H1 (cell line): ENCODE measurements at places on chromosomes 7 and 10. TPM values are rescaled to one million over a fixed set of nuclear protein-coding genes. Genes with fewer than 3 reads are reported as not detected.

Gene HABP2
- not detected in 2 replicates for polyA plus RNA-seq

Gene DYNC1I1
- polyA plus RNA-seq = 0.45 and 0.67 TPM in 2 replicates

Gene ZNF853
- polyA plus RNA-seq = 4.3 and 4.4 TPM in 2 replicates

Gene SEMA3A
- polyA plus RNA-seq = 4.9 and 8.1 TPM in 2 replicates

Gene LRRN3
- 0.09 and 0.32 TPM in 2 replicates for polyA plus RNA-seq

Gene SMKR1
- 0.31 and 1.6 TPM in 2 replicates for polyA plus RNA-seq

Gene TRIL
- polyA plus RNA-seq = 3.9 and 4.9 TPM in 2 replicates

Gene SSC4D
- polyA plus RNA-seq = 27.5 and 30.8 TPM in 2 replicates

Gene LDB3
- 0.17 and 0.20 TPM in 2 replicates for polyA plus RNA-seq

Gene TUBB8
- 1.4 and 3.0 TPM in 2 replicates for polyA plus RNA-seq

Gene ASZ1
- polyA plus RNA-seq = not detected in 2 replicates

Gene CCDC6
- polyA plus RNA-seq = 28.2 and 42.2 TPM in 2 replicates

Gene PIP
- not detected in 2 replicates for polyA plus RNA-seq

Gene ERV3-1
- 8.8 and 9.5 TPM in 2 replicates for polyA plus RNA-seq

Gene NXPH1
- 0.14 and 0.24 TPM in 2 replicates for polyA plus RNA-seq

Gene NOBOX
- polyA plus RNA-seq = not detected in 2 replicates

Gene FEZF1
- polyA plus RNA-seq = 12.7 and 15.7 TPM in 2 replicates

Gene NFE2L3
- polyA plus RNA-seq = 27.6 and 76.5 TPM in 2 replicates

Gene KIAA1549
- polyA plus RNA-seq = 6.5 and 10.2 TPM in 2 replicates

Gene IL2RA
- not detected in 2 replicates for polyA plus RNA-seq

Gene PALD1
- 13.3 and 23.2 TPM in 2 replicates for polyA plus RNA-seq

Gene UNC5B
- 27.9 and 34.1 TPM in 2 replicates for polyA plus RNA-seq

Gene BUB3
- 183 and 187 TPM in 2 replicates for polyA plus RNA-seq

Gene ASB10
- polyA plus RNA-seq = not detected in 2 replicates

Gene PLXNA4
- polyA plus RNA-seq = 0.44 and 0.79 TPM in 2 replicates

Gene GNAI1
- polyA plus RNA-seq = 6.0 and 8.0 TPM in 2 replicates

Gene CFTR
- polyA plus RNA-seq = 0.27 and 1.6 TPM in 2 replicates

Gene TMEM139
- 6.7 and 7.6 TPM in 2 replicates for polyA plus RNA-seq

Gene MICU1
- 18.0 and 18.5 TPM in 2 replicates for polyA plus RNA-seq

Gene CDH23
- polyA plus RNA-seq = 4.9 and 6.3 TPM in 2 replicates

Gene CDC14C
- 0.09 TPM in 1 of 2 replicates, not detected in the other for polyA plus RNA-seq

Gene ARHGEF5
- polyA plus RNA-seq = 12.8 and 22.2 TPM in 2 replicates

Gene CALML3
- not detected in 2 replicates for polyA plus RNA-seq

Gene ELN
- 5.1 and 5.4 TPM in 2 replicates for polyA plus RNA-seq

Gene NRCAM
- polyA plus RNA-seq = 2.2 and 2.7 TPM in 2 replicates

Gene ADAMTS14
- polyA plus RNA-seq = 2.0 and 3.2 TPM in 2 replicates

Gene PPP1R9A
- 2.1 and 3.0 TPM in 2 replicates for polyA plus RNA-seq

Gene ETV1
- 58.3 and 63.2 TPM in 2 replicates for polyA plus RNA-seq

Gene EBLN1
- polyA plus RNA-seq = not detected in 2 replicates
